AG08395 (cell line): ENCODE measurements at places on chromosomes 1 and 21.

GRCh38 chr21:41976611-41977010 is 22.8 kb upstream of the C2CD2 start:
- DNase-seq, result no peak

DNA sequence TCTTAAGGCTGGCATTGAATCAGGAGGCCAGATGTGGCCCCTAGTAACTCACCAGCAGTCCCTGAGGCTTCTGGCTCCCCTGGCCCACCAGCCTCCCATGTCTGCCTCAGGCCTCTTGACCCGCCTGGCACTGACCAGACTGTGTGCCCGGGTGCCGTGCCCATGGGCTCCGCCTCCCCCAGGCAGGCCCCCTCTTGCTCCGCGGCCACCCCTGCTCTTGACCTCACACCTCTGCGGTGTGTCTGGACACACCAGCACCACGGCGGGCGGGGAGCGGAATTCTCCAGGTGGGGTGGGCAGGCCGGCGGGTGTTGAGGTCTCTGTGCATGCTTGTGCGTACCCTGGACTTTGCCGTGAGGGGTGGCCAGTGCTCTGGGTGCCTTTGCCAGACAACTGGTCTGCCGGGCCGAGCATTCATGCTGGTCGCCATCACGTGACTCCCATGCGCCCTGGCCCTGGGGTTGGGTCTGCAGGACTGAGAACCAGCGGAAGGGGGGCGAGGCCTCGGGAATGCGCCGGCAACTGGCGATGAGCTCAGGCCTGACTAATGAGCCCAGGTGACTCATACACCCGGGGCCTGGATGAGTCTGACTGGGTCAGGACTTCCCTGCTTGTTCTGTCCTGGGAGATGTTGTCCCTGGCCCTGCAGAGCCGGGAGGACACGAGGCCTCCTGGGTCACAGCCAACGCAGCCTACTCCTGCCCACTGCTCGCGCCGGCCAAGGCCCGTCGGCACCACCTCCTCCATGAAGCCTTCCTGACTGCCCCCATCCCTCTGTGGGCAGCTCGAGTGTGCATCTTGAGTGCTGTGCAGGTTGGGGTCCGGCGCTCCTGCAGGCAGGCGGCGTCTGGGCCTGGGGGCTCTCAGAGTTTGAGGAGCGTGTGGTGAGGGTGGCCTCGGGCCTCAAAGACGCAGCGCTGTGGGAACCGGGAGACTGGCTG is 22.6 kb downstream of the COL18A1 start:
- DNase-seq, result peak; percentile 99

DNA sequence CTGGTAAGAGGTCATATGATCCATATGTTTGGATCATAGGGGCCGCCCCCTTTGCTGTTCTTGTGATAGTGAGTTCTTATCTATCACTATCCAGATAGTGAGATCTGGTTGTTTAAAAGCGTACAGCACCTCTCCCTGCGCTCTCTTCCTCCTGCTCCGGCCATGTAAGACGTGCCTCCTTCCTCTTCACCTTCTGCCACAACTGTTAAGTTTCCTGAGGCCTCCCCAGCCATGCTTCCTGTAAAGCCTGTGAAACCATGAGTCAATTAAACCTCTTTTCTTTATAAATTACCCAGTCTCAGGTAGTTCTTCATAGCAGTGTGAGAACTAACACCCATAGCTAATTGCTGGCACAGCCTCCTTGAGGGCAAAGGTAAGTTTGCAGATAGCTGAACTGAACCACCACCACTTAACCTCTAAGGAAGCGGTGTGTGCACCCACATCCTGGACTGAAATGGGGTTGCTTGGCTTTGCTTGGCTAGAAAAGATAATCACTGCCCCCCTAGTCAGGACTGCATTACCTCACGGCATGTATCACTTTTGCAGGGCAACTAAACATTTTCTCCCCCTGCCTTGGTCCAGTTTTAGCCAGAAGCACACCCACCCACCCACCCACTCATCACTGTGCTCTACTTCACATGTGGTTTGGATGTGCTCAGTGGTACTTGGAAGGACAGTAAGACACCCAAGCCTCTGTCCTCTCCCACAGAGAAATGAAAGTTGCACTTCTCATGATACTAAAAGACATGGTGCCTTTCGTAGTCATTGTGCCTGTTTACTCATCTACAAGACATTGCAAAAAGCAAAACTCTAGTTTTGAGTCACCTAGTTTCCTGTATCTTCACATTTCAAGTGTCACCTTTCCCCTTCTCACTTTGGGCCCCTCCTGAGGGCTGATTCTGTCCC is 23.1 kb upstream of the PTAFR start:
- DNase-seq, result no peak

GRCh38 chr1:153612111-153612754 is 704 bp downstream of the S100A16 start:
- DNase-seq, result no peak

DNA sequence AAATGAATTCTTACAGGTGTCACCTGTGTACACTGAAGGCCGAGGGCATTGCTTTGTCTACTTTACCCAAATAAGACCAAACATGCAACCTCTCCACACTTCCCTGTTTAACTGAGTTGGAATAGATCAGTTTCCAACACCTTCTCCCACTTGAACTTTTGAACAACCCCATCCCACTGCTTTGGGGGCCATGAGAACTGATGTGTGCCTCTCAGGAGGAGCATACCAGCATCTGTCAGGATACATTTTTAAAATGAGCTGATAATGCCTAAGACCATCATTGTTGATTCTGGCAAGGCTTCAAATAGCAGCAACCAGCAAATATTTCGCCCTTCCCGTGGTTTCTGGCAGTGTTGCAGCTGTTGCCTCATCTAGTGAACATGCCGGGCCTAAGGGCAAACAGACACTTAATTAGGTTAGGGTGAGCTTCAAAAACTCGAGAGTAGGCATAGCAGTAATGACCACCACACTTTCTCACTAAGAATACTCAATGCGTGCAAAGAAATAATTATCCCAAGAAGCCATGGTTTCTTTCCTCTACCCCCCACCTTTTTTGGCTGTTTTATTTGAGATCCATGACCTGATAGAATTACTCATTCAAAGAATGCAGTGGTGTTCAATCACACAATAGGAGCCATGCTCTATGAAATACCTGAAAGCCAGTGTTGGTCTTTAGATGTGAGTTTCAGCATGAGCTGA is 63.7 kb downstream of the MAP10 start:
- peak; percentile 92 for DNase-seq

DNA sequence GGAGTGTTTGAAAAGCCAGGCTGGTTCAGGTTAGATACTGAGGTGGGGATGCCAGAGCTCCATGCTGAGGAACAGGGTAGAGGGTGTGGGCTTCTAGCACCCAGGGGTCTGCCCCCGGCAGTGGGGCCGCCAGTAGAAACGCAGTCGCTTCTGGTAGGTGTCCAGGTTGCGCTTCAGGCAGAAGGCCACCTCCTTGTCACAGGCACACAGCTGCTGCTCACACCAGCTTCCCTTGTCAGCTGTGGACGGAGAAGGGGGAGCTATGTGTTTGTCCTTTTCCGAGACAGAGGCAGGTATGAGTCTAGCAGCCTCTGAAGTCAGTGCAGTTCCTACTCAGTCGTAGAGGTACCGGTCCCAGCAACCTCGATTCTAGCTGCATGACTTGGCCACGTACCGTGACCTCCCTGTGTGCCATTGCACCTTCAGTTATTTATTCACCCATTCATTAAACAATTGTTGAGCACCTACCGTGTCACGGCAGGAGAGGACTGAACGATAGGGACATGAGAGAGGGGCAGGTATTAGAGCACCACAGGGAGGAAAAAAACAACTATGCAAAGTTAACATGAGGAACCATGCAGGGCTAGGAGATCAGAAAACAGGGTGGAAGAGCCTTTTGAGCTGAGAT is 5.2 kb downstream of the PLA2G2D start:
- no peak for DNase-seq

GRCh38 chr1:180116964-180117763 is 37.5 kb upstream of the QSOX1 start:
- no peak for DNase-seq

DNA sequence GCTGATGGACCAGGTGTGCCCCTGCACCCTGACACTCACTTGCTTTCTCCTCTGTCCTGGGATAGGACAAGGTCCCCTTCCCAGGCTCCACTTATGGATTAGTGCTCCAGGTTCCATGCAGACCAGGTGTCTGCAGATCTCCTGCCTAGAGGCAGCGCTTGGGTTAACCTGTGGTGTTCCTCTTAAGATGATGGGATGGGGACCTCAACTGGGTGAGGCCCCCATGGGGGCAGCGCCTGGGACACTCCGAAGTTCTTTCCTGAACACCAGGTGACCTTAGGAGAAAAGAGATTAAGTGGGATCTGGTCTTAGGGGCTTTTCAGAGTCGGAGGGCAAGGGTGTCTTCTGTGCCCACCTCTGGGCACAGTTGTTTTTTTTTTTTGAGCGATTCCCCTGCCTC is 21.2 kb downstream of the TNNT2 start:
- DNase-seq, result no peak

DNA sequence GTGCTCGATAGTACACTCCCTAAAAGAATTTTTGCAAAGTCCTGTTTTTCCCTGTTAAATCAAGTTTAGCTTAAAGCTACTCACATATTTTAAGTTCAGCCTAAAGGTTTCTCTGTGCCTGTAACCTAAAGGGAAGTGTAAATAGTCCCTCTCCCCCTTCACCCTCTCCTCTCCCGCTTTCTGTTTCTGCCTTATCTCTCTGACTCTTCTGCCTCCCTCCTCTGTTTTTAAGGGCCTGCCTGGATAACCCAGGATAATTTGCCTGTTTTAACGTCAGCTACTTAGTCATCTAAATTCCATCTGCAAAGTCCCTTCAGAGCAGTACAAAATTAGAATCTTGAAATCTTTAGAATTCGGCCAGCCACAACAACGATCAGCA is 92.6 kb downstream of the NID1 start:
- peak; percentile 70 for DNase-seq

DNA sequence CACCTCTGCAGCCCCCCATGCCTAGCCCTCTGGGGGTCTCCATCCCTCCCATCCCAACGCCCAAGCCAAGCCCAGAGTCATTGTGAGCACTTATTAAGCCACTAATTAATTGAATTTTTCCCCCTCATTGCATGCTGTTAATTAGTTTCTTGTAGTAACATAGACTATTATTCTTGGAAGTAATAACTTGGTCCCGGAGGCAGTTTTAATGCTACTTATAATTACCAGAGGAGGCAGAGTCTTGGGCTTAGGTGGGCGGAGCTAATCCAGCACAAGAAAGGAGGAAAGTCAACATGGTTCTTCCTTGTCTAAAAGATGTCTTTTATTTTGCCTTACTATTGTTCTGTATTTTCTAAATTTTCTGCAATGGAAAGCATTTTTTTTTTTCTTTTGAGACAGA is 27.7 kb downstream of the FBXO2 start:
- DNase-seq, result no peak

DNA sequence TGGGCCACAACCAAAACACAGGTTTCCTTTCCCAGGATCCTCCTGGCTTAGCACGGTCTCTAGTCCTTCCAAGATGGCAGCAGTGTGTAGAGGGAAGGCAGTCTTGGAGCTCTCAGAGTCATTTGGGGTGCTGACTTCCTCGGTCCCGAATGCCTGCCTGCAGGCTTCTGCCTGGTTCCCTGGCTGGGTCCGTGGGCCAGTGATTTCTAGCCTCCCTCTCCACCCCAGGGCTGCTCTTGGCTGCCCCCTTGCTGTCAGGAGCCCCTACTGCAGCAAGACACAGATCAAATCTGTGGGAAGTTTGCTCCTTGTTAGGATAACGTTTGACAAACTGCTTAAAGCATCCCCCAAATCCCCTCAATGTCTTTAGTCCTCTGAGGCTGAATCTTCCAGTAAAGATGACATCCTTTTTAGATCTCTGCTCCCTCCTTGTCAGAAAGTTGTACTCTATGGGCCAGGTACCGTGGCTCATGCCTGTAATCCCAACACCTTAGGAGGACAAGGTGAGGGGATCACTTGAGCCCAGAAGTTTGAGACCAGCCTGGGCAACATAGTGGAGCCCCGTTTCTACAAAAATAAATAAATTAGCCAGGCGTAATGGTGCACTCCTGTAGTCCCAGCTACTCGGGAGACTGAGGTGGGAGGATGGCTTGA is 272.5 kb downstream of the RRAGC start:
- peak; percentile 20 for DNase-seq

GRCh38 chr1:91031081-91031480 is 9.2 kb upstream of the ZNF644 start:
- no peak for DNase-seq

- no peak for DNase-seq
Observed at GRCh38 chr1:233393926-233394680, 66.6 kb downstream of the MAP3K21 start.

DNA sequence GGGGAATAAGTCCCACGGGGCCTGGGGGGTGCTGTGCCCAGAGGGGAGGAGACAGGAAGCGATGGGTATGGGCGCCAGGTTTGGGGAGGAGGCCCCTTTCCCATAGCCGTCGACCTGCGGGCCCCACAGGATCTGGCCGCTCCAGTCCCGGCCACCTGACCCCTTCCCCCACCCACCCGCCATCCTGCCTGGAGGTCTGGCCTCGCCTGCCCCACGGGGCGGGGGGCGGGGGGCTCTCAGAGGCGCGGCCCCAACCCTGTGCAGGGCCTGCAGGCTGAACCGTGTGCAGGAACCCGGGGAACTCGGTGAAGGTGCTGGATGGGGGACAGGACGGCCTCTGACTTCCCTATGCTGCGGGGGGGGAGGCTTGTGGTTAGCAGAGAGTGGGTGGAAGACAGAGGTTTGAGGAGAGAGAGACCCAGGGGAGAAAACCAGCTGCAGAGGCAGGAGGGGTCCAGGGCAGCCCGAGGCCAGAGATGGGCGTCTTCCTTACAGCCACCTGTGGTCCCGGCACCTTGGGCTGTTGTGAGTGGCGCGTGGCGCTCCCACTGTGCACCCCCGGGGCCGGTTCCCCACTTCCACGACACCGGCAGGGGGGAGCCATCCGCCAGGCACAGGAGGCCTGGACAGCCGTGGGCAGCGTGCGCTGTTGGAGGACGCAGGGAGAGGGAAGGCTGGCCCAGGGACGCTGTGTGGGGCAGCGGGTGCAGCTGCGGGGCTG is 2.5 kb upstream of the TNFRSF18 start:
- no peak for DNase-seq

DNA sequence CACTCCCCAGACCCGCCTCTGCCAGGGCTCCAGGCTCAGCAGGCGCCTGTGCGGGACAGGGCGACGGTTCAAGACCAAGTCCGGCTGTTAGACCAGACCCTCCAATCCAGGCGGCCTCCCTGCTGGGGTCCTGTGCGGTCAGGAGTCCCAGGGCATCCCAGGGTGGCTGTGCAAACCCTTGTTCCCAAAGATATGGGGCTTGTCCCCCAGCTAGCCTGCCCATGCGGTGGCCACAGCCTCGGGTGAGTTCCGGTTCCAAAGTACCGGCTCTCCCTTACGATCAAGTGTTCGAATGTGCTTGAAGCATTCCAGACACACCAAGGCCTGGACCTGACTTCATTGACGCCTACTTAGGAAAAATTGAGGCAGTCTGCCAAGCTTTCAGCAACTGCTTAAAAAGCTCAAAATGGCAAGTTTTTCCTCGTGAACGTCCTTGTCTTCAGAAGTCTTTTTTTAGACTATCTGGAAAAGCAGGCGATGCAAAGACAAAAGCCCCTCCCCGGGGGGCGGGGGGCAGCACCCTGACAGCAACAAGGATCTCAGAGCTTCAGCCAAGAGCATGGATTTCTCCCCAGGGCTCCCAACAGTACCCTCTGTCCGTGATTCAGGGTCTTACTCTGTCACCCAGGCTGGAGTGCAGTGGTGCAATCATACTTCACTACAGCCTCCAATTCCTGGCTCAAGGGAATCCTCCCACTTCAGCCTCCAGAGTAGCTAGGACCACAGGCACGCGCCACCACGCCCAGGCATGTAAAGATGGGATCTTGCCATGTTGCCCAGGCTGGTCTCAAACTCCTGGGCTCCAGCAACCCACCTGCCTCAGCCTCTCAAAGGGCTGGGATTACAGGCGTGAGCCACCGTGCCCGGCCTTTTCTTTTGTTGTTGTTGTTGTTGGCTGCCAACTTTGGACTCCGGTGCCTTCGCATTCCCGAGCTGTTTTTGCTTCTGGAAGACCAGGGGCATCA is 2.3 kb downstream of the FAAP20 start:
- no peak for DNase-seq

- no peak for DNase-seq
Observed at GRCh38 chr1:7046891-7047290, 261.6 kb downstream of the CAMTA1 start.
